ENCODE measurements at places on chromosomes 11 and 22.

- DNase-seq, result no peak
Measured at GRCh38 chr11:67666303-67666645, 8.1 kb downstream of the ALDH3B2 start.

GRCh38 chr11:91694331-91694730 is 530.3 kb upstream of the FAT3 start:
- DNase-seq, result no peak

DNA sequence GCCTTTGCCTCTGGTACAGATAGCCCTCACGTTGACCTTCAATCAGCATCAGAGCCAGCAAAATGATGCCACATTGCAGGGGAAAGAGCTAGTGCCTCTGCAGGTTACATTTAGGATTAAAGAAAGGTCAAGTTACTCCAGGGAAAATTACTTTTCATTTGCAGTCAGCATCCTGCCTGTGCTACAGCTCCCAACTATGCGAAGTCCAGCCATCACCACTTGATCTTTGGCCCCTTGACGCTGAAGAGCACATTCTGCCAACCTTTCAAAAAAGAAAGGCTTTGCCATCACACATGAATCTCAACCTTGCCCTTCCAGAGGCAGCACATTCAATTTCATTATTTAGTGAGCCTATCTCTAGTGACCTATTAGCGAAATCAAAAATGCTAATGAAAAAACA is 11.3 kb downstream of the FJX1 start:
- no peak for DNase-seq

GRCh38 chr11:19869946-19870589 is 157.4 kb downstream of the NAV2 start:
- no peak for DNase-seq

DNA sequence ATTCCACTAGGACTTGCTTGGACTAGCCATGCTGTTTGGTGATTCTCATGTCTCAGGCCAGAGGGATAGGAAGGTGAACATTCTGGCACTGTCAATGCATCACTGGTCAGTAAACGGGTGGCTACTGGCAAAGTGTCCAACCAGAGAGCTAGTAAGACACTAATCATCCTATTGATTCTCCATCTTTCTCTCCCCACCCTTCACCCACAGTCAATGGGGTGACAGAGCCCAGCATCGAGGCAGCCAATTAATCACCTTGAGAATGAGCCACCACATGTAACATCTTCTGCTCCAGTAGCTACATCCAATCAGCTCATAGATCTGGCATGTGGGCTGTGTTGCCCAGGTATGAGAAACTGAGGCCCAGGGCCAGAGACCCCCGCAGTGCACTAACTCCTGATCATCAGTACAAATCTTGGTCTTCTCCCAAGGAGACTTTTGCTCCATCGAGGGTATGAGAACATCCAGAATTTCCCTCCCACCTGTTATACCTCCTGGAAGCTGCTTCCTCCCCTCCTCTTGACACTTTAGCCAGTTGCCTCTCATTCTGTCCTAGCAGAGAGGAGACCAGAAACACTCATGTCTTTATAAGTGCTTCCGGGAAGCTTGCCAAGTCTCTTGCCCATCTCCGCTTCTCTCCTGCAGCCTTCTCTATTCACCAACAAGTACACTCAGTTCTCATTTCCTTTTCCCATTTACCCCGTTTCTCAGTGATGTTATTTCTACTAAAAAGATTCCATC is 17.0 kb downstream of the HTR3A start:
- DNase-seq, result no peak

DNA sequence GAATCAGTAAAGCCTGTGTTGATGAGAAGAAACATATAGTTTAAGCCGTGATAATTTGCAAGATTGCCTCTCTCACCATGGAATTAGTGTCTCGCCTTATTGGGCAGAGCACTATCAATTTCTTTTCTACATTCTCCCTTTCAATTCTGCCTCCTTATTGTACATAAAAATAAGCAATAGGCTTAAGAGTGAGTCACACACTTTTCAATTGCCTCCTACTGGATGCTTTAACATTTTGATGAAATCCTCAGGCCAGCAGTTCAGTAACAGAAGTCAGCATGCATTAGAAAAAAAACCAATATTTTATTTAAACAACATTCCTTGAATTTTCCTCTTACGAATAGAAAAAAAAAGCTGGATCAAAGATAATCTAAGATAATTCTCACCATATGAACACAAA is 33.8 kb upstream of the VWA5A start:
- DNase-seq, result no peak

GRCh38 chr11:62463121-62463542 is 44.3 kb downstream of the SCGB1A1 start:
- peak; percentile 63 for DNase-seq

GRCh38 chr22:22717664-22718063 is 73.2 kb downstream of the GGTLC2 start:
- no peak for DNase-seq

Measured in GM04503 (cell line).